ENCODE measurements at places on chromosomes 6 and 20.

DNA sequence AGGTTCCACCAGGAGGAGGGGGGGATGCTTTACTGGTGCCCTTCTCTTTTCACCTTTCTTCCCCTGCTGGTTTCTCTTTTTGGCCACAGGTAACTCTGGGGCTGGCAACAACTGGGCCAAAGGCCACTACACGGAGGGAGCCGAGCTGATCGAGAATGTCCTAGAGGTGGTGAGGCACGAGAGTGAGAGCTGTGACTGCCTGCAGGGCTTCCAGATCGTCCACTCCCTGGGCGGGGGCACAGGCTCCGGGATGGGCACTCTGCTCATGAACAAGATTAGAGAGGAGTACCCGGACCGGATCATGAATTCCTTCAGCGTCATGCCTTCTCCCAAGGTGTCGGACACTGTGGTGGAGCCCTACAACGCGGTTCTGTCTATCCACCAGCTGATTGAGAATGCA, 4.4 kb downstream of the TUBB1 start:
- DNase-seq: no peak

- DNase-seq: no peak
These were observed 60.4 kb downstream of the TMEM200A start for GRCh38 chr6:130426066-130426721.

DNA sequence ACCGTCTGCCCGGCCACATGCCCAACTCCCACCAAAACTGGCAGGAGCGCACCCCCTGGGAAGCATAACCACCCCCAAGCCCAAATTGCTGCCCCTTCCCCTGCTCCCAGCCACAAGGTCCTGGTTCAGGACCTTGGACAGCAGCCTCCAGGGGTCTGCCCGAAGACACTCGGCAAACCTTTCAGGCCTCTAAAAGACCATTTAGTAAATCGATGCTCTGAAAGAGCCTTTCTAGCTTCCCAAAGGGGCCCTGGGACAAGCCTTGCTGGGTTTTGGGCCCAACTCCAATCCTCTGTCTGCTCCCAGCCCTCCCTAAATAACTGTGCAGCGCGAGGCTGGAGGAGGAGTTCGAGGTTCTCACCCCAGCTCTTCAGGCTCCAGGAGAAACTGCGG, 30.5 kb downstream of the GRM4 start:
- DNase-seq: peak; percentile 2

DNA sequence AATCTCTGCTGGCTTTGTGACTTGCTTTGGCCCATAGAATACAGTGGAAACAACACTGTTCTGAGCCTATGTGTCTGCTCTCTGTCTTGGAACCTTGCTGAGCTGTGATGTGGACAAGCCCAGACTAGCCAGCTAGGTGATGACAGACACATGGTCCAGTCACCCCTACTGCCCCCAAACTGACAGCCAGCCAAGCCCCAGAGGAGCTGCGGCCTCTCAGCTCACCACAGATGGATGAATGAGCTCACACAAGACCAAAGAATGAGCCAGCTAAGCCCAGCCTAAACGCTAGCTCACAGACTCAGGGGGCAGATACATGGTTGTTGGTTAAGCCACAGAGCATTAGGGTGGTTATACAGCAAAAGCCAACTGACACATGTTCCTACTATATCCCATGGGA, 4.1 kb downstream of the AARS2 start:
- no peak for DNase-seq

DNA sequence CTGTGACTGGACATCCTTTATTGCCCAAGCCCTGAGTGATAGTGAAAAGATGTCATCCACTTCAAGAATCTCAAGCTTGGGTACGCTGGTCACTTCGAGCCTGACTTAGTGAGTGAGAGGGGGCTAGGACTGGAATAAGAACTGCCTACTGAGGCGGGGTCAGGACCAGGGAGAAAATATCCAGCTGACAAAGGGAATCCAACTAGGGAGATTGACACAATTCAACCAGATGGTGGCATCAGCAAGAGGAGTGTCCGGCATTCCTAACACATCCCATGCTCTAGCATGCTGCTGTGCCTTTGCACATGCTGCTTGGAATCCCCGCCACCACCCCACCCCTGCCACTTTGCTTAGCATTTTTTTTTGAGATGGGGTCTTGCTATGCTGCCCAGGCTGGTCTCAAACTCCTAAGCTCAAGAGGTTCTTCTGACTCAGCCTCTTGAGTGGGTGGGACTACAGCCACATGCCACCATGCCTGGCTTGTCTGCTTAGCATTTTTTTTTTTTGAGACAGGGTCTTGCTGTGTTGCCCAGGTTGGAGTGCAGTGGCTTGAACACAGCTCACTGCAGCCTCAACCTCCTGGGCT, 6.5 kb upstream of the CEP250 start:
- no peak for DNase-seq

DNA sequence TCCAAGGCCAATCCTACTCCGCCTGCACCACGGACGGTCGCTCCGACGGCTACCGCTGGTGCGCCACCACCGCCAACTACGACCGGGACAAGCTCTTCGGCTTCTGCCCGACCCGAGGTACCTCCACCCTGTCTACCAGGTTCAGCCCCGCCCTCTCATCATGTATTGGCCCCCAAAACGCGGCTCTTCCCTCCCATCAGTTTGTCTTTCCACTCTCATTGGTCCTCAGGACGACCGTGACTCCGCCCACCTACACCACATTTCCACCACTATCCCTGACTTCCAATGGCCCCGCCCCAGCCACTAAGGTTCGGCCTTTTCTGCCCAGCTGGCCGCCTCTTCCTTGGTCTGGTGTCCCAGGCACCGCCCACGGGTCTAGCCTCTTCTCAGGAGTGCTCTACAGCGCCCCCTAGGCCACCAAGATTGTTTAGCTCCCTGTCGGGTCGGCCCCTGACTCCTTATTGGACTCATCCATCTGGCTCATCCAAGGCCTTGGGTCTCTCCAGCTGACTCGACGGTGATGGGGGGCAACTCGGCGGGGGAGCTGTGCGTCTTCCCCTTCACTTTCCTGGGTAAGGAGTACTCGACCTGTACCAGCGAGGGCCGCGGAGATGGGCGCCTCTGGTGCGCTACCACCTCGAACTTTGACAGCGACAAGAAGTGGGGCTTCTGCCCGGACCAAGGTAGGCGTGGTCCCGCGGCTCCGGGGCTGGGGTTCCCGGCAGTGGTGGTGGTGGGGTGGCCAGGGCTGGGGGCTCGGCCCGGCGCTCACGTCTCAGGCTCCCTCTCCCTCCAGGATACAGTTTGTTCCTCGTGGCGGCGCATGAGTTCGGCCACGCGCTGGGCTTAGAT, 3.1 kb downstream of the MMP9 start:
- no peak for DNase-seq

Measured in stimulated activated CD4-positive, alpha-beta T cell treated with anti-CD3 and anti-CD28 coated beads, Interleukin-12 subunit alpha, Interleukin-12 subunit beta, amount 100 ng/mL, for 48 hours (primary cell).